ENCODE measurements at places on chromosomes 3 and 15.

DNA sequence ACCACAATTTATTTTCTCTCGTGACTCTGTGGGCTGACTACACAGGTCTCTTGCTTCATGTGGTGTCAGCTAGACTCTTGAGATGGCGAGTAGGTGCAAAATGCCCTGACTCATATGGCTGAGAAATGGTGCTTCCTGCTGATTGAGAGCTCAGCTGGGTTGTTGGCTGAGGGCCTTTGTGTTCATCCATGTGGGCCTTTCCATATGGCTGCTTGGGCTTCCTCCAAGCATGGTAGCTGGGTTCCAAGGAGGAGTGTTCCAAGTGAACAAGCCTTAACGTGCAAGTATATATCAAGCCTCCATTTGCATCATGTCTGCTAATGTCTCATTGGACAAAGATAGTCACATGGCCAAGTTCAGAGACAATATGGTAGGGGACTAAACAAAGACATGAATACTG is 164.0 kb downstream of the PDCD6IP start:
- DNase-seq, result no peak

- no peak for DNase-seq
Observed at GRCh38 chr3:179972881-179973423, 63.8 kb downstream of the PEX5L start.

DNA sequence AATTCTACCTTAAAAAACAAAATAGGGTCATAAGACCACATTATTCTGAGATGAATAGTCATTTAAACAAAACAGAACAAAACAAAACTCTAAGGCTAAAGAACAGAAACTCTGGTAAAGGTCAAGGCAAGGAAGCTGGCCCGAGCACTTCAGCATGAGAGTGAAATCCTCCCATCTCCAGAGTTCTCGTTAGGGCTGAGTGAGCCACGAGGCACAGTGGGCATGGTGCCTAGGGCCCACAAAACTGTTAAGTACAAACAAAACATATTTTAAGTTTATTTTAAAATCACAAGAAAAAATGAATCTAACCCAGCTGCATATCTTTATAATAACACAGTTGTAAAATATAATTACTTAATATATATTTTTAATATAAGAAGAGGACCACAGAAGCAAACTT is 417.8 kb upstream of the GBE1 start:
- no peak for DNase-seq

DNA sequence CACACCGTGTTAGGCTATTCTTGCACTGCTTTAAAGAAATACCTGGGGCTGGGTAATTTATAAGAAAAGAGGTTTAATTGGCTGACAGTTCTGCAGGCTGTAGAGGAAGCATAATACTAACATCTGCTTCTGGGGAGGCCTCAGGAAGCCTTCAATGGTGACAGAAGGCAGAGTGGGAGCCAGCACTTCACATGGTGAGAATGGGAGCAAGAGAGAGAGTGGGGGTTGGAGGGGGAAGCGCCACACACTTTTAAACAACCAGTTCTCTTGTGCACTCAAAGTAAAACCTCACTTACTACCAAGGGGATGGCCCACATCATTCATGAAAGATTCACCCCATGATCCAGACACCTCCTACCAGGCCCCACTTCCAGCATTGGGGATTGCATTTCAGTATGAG is 181.1 kb downstream of the APBA2 start:
- DNase-seq, result no peak

DNA sequence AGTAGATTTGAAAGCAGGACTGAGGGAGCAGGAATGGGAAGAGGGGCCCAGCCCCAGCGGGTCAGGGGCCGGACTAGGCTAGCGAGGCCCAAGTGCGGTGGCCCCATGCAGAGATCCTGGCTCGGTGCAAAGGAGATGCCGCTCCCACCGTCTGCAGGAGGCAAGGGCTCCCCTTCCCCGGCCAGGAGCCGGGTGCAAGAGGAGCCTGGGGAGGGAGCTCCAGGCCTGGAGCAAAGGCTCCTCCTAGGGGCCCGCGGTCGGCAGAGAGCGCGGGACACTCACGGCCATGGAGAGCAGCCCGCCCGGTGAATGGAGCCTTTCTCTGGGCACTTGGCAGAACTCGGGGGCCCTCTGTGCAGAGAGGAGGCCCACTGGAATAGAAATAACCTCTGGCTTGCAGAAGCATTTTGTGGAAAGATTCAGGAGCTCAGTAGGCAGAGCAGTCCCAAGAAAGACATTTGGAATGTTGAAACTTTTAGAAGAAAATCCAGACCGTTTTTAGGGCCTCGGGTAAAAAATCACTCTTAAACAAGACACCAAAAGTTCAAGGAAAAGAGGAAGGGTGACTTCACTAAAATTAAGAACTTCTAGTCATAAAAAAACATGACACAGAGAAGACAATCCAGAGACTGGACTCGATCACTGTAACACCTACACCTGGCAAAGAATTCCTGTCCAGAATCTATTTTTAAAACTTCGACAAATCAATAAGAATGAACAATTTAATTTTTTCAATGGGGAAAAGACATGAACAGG is 43.0 kb upstream of the USP3 start:
- no peak for DNase-seq

DNA sequence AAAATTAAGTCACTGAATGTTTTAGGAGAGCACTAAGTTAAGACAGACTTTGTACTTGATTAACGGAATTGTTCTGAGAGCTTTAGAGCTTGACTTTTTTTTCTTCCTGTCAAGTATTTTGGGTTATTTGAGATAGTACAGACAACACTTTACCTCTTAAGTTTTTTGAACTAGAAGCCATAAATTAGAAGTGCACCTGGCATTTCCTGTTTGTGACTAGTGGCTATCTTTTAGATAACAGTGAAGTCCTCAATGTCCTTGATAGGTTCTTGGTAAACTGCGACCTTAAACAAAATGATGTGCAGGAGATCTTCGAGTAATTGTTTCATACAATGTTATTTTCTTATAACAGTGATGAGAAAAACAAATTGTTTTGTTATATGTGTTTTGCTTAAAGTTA is 213.9 kb downstream of the TP63 start:
- DNase-seq, result no peak

GRCh38 chr3:116770815-116771450 is 61.4 kb downstream of the TUSC7 start:
- peak; percentile 56 for DNase-seq

DNA sequence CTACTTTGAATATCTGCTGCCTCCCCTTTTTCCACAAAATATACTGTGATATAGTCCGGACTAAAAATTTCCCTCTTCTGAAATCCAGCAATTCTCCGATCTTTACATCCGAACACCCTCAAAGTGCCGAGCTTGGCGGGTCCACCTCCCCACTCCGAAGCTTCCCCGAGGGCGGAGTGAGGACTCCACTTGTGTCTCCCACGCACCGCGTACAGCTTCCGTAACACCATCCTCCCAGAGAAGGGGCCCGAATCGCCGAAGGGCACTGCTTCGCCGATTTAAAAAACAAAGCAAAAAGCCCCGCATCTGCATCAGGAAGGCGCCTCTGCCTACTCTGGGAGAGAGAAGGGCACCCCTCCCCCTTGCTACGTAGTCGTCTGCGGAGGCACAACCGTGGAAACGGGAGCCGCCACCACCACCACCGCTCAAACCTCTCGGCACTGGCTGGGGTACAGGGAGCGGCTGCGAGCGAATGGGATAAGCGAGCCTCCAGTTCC is 551 bp downstream of the NCBP2 start:
- DNase-seq, result no peak

DNA sequence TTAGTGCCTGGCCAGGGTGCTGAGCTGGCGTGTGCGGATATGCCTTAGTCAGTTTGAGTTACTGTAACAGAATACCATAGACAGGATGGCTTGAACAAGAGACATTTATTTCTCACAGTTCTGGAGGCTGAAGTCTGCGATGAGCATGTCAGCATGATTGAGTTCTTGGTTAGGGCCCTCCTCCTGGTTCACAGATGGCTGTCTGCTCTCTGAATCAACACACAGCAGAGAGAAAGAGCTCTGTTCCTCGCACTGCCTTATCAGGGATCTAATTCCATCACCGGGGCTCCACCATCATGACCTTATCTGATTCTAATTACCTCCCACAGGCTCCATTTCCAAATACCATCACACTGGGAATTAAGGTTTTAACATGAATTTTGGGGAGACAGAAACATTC is 386.6 kb upstream of the DPH6 start:
- no peak for DNase-seq

DNA sequence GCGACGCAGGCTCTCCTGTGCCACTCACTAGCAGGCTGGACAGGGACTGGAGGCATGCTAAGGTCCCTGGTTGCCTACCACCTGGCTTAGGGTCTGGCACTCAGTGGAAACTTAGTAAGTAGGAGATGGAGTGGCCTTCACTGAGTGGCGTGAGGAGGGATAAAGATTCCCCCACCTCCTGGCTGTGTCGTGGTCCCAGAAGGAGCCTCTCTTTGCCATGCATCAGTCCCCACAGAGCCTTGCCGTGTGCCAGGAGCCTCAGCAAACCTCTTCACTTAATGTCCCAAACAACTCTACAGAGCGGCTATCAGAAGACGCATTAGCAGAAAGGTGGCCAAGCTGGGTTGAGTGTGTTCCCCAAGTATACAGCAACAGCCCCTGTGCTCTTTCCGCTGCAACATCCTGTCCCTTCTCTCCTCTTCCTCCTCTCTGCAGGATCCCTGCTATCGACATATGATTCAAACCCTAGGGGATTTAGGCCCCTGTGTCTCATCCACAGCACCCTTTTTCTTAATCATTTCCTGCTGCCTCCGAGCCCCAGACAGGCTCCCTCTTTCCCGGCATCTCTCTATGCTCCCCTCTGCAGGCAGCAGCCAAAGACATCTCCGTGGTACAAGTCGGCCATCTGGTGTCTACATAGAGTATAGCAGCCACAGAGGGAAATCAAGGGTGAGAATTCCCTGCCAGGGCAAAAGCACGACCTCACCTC is 66.7 kb downstream of the SLC6A1 start:
- DNase-seq, result peak; percentile 44

GRCh38 chr3:196557236-196557635 is 11.1 kb downstream of the WDR53 start:
- DNase-seq, result no peak

DNA sequence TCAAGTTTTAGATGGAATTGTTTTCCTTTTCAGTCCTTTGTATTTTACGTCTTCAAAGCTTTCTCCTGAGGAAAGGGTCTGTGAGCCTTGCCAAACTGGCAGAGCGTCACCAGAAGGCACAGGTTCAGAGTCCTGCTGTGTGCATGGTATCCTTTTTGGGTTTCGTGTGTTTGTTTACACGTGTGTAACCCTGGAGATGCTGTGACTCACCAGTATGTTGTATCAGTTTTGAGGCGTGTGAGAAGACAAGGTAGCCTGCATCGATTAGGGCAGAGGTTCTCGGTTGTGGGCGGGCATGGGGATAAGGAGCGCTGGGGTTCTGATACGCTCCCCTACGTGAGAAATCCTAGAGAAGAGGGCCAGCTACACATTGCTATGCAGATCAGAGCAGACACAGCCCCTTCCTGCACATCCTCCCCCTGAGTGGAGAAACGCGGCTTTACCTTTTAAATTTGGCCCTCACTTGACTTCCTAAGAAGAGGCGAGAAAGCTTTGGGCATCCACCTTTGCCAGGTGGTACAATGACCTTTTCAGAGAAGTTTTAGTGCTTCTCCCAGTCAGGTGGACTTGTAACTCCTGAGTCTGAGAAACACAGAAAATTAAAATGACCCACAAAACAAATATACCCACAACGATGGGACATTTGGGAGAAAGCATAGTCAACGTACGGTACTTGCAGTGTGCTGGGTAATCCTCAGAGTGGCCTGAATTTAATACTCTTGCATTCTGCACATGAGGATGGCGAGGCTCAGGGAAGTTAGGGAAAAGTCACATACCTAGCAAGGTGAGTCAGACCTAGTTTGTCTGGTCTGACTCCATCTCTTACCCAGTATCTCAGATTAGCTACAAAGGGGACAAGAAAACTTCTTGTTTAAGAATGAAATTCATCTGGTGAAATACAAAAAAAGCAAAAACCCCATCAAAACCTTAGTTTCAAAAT is 38.1 kb downstream of the TRAK1 start:
- DNase-seq, result no peak

DNA sequence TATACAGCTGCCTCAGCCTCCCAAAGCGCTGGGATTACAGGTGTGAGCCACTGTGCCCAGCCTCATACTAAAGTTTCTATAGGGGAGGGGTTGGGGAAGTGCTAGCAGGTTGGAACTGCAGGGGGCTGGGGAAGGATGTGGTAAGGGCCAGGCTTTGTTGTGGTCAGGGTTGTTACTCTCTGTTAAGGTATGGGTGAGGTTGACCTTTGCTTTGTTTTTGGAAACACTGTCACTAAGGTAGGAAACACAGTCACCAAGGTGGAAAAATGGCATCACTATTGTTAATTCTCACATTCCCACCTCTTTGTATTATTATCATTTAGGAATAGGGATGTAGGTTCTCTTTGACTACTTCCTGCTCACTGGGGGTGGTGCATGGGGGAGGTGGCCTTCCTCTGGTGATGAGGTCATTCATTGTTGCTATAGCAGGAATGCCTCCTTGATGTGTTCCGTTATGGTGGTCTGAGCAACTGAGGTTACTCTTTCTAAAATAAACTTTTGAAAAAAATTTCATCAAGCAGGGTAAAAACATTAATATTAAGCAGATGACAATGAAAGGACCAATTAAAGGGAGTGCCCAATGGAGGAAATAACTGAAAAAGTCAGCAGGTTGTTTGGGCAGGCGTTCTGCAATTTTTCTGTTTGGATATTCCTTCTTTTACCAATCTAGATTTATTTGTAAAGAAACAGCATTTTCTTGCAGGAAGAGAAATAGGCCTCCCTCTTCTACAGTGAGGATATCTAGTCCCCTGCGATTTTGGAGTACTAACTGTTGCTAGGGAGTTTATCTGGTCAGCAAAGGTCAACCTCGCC is 150.5 kb downstream of the WDR76 start:
- DNase-seq, result peak; percentile 21

DNA sequence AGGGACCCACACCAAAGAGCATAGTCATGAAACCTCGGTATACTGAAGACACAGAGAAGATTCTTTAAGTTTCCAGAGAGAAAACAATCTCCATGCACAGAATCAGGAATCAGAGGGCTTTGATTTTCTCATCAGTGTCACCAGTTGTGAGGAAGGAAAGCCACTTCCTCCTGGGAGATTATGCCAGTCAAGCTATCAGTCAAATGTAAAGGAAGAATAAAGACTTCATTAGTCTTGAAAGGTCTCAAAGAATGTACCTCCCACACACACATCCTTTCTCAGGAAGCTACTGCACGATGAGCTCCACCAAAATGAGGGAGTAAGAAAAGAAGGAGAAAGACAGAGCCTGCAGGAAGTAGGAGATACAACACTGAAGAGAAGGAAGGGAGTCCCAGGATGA is 486.3 kb downstream of the SHQ1 start:
- no peak for DNase-seq

DNA sequence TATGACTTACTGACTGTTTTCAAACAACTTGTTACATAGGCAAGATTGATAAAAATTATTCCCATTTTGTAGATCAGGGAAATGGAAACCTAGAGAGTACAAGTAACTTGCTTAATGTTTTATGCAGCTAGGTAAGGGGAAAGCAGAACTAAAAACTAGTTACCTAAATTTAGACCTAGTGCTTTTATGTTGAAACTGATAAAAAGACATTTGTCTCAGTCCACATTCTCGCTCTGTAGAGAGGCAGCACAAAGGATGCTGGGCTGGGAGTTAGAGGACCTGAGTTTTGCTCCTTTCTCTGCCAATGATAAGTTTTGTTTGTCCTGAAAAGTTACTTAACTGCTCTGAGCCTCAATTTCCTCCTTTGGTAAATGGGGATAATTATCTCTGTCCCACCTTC is 17.4 kb downstream of the TIMP4 start:
- no peak for DNase-seq

- DNase-seq, result peak; percentile 67
Observed at GRCh38 chr15:80695099-80695910, at the start of gene ABHD17C. Gene ABHD17C, plus strand, starts transcription at chr15:80695310. Its CDS starts 120 bp downstream, at chr15:80695430.

All from Caki2 (cell line).